Activated T-cell treated with anti-CD3 and anti-CD28 coated beads, Interleukin-2, amount 50 U/mL, for 4 hours (primary cell): ENCODE measurements at places on chromosomes 1 and 21. TPM values are rescaled to one million over a fixed set of nuclear protein-coding genes. Genes with fewer than 3 reads are reported as not detected.

The CXADR gene
- total RNA-seq = 0.66 TPM

The MIXL1 gene
- total RNA-seq = not detected

The RPTN gene
- total RNA-seq = not detected

The IPP gene
- total RNA-seq = 11.3 TPM

The TSPEAR gene
- not detected for total RNA-seq

The KIF2C gene
- total RNA-seq = 8.1 TPM

The HMCN1 gene
- 0.03 TPM for total RNA-seq

The TTC22 gene
- total RNA-seq = 1.9 TPM
